ENCODE measurements at places on chromosomes 4 and X.

DNA sequence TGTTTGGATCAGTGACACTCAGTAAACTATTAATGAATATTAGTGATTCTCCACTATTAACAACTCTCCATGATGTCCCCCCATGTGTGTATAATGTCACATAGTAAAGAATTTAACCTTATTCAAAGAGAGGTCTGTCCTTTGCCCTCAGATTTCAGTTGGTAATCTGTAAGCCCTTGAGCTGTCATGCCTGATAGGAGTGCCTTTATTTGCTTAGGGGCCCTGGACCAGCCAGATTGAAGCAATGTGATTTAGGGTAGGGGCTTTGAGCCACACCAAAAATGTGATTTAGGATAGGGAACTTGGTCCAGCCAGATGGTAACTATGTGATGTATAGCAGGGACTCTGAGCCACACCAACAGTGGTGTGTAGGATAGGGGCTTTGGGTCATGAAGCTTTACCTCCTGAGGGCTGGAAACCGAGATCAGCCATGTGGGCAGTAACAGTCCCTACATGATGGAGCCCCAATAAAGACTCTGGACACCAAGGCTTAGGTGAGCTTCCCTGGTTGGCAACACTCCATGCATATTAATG, 44.3 kb upstream of the PAGE4 start:
- no peak for DNase-seq

- DNase-seq = no peak
Observed at GRCh38 chrX:151765026-151765425, 30.5 kb downstream of the CNGA2 start.

DNA sequence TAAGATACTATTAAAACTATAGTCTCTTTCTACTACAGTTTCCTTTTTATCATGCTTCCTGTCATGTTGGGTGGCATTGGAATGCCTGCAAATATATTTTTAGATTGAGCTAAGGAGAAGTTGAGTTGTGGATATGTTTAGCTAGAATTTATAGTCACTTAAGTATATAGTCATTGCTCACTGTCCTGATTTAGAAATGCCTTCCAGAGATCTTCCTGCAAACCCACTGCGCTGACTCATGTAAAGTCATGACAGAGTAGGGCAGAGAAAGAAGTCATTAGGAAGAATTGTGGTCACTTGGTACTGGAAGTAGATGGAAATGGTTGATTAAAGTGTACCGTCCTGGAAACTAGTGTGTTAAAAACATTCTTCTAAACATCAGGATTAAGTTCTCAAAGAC, 490.3 kb upstream of the PABPC4L start:
- no peak for DNase-seq

DNA sequence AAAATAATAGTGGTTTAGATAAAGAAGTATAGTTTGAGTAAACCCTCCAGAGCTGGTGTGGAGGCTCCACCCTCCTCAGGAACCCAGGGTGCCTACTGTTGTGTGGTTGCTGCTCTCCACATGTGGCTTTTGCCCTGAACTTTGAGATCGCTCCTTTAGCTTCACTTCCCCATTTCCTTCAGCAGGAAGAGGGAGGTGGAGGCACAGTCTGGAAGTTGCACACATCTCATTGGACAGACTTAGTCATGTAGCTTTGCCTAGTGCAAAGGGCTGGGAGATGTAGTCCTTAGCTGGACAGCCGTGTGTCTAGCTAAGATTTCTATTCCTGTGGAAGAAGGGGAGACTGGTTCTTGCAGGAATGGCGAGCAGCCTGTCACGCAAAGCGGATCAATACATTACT, 37.9 kb downstream of the RGS12 start:
- no peak for DNase-seq

- no peak for DNase-seq
Observed at GRCh38 chr4:182023469-182023868, 219.7 kb upstream of the TENM3 start.

DNA sequence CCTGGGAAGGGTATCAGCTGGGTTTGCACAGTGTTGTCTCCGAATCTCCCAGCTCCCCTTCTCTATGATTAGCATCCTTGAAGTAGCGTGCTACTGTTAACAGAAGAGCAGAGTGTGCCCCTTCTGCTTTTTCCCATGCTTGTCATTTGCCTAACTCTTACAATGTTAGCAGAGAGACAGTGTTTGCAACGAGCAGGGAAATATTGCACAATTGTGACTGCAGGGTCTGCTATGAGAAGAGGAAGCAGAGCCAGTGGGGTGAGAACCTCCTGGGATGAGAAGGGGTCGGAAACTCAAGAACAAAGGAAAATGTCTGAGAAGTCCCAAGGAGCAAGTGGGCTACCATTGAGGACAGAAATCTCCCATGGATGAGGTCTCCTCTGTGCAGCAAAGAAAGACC, 7.8 kb upstream of the CHRNA9 start:
- no peak for DNase-seq

- DNase-seq = no peak
Observed at GRCh38 chr4:23720556-23720955, 169.3 kb downstream of the PPARGC1A start.

- no peak for DNase-seq
Observed at GRCh38 chr4:12118651-12119213, 690.0 kb upstream of the HS3ST1 start.

DNA sequence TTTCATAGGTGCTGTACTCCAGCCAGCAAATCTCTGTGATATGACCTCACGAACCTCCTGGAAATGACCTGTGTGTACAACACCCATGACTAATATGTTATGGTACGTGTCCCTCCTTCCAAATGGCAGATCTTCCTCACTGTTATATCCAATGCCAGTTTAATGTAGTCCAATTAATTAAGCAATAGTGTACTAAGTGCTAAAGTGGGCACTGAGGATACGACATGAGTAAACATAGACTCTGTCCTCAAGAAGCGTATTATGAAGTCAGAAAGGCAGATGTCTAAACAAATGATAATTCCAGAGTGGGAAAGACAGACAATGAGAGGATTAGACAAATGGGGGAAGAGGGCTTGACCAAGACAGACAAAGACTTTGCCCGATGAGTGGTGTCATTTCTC, 33.9 kb downstream of the GPRIN3 start:
- no peak for DNase-seq

GRCh38 chr4:74322301-74322700, 14.0 kb downstream of the EPGN start:
- no peak for DNase-seq

- DNase-seq = no peak
Observed at GRCh38 chr4:1255151-1255550, 6.2 kb upstream of the CTBP1 start.

- DNase-seq = no peak
Observed at GRCh38 chrX:105488716-105489115, 268.2 kb upstream of the TEX13A start.

DNA sequence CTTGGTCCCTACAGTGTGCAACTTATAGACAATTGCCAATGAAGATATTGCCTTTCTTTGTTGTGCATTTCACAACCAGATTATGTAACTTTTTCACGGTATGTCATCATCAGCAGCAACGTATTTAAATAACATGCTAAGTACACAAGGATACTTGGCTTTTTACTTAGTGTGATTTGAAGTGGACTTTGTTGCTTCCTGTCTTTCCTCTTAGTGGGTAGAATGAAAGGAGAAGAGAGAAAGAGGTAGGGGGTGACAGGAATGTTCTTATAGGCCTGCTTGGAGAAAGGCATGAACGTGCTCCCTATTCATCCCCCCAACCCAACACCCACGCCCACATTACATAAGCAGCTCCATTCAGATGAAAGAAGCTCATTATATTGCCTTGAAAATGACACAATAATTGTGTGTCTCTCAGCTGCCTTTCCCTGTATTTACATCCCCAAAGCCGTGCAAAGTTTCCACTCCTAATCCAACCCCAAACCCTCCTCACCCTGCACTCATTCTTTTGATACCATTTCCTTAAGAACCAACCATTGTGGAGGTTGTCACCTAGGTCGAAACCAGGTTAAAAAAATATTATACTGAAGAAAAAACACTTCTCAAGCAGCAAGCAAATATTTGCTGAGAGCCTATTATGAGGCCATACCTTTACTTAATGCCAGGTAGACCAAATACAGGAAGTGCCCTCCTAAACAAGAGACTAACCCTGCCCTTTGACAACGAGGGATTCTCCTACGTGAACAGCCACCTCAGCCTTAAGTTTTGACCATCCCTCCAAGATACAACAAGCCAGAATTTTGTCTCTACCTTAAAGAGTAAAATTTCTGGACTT, 25.2 kb upstream of the GK start:
- DNase-seq = no peak

DNA sequence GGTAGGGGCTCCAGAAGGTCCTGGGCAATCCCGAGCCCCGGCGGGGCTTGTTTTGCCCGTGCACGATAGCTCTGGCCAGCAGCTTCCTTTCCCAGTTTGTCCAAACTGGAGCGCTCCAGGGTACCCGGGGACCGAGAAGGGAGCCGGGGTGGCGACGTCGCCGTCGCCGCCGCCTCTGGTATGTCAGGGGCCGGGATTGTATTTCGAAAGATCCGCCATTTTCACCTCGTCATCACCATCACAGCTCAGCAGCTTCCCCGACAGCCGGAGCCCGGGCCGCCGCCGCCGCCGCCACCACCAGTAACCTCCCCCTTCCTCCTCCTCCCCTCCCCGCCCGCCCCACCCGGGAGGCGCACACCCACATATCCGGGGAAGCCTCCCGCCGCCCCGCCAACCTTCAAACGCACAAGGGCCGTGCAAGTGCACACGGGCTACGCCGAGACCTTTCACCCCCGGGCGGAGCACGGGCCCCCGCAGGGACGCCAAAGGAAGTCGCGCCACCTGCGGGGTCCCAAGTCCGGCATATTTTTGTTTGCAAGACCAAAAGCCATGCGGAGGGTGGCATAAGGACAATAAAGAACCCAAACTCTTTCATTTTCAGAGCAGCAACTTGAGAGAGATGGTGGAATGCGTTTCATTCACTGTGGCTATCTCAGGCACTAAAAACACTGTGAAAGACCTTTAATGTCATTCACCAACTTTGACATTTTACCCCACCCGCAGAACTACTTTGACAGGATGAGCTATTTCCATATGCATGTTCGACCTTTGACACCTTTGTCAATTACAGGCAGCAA, at the start of gene LIN54:
Gene LIN54, minus strand, starts transcription at position 302 of the 797 bp plus-strand sequence. CDS start 25,979 bp downstream, outside the sequence.
- DNase-seq = peak; percentile 80

GRCh38 chr4:86223472-86223871, 136.4 kb downstream of the MAPK10 start:
- DNase-seq = peak; percentile 93

GRCh38 chr4:84690481-84690880, 107.6 kb downstream of the CDS1 start:
- no peak for DNase-seq

DNA sequence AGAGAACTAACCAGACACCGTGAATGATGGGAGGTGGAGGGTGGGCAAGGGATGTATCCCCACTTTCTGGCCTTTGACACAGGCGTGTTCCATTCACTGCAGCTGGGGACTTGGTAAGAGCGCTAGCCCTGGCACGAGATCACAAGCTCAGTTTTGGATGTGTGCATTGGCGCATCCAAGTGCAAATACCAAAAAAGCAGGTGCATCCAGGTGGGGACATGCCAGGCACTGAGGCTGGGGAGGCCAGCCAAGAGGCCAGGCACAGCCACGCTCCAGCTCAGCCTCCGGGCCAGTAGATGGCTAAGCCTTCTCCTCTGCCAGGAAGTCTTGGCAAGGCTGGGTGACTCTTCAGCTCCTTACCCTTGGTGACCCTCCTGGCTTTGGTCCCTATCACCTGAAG, 4.4 kb upstream of the ZFP92 start:
- DNase-seq = no peak

DNA sequence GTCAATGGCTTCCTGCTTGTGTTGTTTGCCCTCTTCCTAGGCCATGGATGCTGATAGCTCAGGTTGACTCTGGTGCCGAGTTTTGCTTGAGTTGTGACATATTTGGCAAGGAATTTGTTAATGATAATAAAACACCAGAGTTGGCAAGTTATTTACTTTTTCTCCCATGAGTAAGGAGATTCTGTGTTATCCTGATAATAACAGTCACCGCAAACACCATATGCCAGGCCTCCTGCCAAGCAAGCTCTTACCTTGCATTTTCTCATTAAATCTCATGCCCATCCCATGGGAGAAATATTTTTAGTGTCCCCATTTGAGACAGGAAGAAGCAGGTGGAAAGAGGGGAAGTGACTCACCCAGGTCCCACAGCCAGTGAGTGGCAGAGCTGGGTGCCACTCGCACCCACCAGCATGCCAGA, 67.4 kb upstream of the CLCN4 start:
- no peak for DNase-seq

GRCh38 chrX:20394451-20394850, 127.7 kb upstream of the RPS6KA3 start:
- no peak for DNase-seq

GRCh38 chrX:67961516-67961915, 417.7 kb downstream of the AR start:
- DNase-seq = no peak
